Lung microvascular endothelial cell (primary cell): ENCODE measurements at places on chromosomes 3 and 15. TPM values are rescaled to one million over a fixed set of nuclear protein-coding genes. Genes with fewer than 3 reads are reported as not detected.

- no peak for DNase-seq
Measured at GRCh38 chr15:70059476-70060213, 38.1 kb downstream of the TLE3 start.

DNA sequence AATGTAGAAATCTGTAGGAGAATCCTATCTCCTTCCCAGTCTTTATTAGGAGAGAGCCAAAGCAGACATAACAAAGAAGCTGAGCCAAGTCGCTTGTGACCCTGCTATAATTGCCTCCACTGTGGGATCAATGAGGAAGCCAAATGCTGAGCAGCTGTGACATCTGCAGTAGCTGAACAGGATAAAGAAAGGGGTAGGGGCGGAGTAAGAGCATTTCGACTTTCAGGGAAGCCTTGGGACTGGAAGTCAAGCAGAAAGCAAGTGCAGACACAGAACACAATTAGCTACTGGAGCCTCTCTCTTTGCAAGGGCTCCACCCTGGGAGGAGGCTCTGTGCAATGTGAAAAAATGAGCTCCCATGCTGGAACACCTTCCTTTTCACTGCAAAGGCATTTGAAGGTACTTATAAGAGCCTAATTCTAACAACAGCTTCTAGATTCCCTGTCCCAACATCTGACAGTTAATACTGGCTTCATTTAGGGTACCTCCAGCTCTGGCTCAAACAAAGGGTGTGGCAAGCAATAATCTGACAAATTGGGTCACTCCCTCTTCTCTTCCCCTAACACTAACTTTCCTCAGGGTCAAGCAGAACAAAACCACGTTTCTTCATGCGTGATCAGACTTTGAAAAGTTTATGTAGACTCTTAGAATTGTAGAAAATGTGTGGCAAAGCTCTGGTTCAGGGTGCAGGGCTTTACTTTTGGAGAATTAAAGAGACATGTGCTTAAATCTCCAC lies 166.4 kb downstream of the CADPS start:
- no peak for DNase-seq

DNA sequence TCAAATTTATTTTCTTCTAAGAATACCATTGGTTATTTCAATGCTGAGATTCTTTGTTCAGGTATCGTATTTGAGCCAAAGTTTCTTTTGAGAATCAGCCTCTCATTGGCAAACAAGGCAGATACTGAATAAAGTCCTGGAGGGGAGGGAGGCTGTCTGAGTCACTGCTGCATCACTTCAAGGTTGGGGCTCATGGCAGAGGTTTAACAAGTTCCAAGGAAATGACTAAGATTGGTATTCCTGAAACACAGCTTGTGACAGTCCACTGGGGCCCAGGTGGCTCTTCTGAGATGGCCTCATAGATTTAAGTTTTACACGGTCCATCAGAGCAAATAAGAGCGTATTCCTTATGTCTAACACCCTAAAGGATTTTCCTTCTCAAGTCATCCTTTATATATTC lies 213.8 kb upstream of the STAC start:
- no peak for DNase-seq

DNA sequence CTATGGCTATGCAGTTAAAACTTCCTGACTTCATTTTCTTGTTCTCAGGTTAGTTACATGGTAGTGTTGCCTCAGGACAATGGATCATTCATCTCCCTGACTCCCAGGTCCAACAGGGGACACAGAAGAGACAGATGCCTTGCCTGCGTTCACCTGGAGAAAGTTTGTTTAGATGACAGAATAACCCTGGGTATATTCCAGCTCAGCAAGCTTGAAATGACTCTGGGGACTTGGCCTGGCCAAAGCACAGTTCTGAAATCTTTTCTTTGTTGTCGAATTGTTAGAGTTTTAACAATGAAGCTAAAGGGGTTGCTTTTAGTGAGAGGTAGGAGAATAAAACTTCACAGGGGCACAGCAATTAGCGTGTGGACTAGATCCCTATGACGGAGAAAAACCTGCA lies 206.1 kb downstream of the PDZRN3 start:
- no peak for DNase-seq

- DNase-seq, result no peak
Measured at GRCh38 chr15:100210338-100210737, 131.4 kb downstream of the ADAMTS17 start.

Gene SPG11
- total RNA-seq, result 23.5 and 29.8 TPM in 2 replicates

Gene TMCC1
- total RNA-seq, result 18.1 and 58.7 TPM in 2 replicates
